T-helper 2 cell treated with Interferon-gamma antibody and Interleukin-4, amounts not matched to agents 5 μg/mL and 100 μg/mL, for 36 hours (primary cell): ENCODE measurements at places on chromosomes 12 and 14.

GRCh38 chr14:95705518-95705917 lies 8.4 kb downstream of the TCL1A start:
- H3K4me3 ChIP-seq = no peak overlapping the region
- H3K27me3 ChIP-seq = peaks cover 25% of the 10 kb centered on the region
- DNase-seq = no peak
- no peak overlapping the region for H3K27ac ChIP-seq
- H3K36me3 ChIP-seq = no peaks in the 10 kb centered on the region

DNA sequence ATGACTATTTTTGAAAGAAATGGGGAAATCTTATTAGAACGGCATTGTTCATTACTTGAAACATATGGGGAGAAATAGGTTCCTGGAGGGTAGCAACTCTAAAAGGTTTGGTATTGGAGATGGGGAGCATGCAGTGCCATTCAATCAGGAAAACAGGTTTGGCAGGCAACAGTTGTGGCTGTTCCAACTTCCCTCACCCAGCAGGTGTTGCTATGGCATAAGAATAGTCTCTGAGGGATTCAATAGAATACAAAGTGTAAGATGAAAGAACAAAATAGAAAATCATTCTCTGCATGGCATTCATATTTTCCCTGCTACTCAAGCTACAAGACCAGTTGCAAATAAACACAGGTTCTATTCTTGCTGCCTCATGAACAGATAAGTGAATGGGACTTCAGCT lies 393.3 kb upstream of the RPL10L start:
- no peak overlapping the region for H3K4me3 ChIP-seq
- H3K27ac ChIP-seq = no peak overlapping the region
- no peaks in the 10 kb centered on the region for H3K4me1 ChIP-seq

- no peak for DNase-seq
- no peak overlapping the region for H3K4me3 ChIP-seq
- H3K4me1 ChIP-seq = peaks cover 2% of the 10 kb centered on the region
- H3K27ac ChIP-seq = no peak overlapping the region
- H3K36me3 ChIP-seq = no peaks in the 10 kb centered on the region
- H3K27me3 ChIP-seq = peaks cover 2% of the 10 kb centered on the region
Observed at GRCh38 chr14:96421236-96421635, 29.3 kb downstream of the AK7 start.

DNA sequence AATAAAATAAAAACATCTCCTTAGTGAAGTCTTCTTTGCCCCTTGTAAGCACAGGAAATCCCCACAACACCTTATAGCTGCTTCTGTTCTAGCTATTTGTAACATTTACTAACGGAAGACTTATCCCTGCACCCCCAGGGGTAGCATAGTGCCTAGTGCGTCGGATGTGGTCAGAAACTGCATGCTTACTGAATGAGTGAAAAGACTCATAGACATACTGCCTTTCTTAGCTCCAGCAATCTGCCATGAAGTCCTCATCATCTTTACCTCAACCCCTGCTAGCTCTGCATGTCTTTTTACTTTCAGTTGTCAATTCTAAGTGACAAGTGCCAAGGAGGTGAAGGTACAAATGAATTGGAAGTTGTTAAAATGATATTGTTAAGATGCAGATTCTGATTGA lies 12.9 kb downstream of the RIOX1 start:
- H3K4me3 ChIP-seq = no peak overlapping the region
- H3K27me3 ChIP-seq = no peaks in the 10 kb centered on the region
- DNase-seq = no peak
- H3K4me1 ChIP-seq = no peaks in the 10 kb centered on the region
- no peak overlapping the region for H3K27ac ChIP-seq

DNA sequence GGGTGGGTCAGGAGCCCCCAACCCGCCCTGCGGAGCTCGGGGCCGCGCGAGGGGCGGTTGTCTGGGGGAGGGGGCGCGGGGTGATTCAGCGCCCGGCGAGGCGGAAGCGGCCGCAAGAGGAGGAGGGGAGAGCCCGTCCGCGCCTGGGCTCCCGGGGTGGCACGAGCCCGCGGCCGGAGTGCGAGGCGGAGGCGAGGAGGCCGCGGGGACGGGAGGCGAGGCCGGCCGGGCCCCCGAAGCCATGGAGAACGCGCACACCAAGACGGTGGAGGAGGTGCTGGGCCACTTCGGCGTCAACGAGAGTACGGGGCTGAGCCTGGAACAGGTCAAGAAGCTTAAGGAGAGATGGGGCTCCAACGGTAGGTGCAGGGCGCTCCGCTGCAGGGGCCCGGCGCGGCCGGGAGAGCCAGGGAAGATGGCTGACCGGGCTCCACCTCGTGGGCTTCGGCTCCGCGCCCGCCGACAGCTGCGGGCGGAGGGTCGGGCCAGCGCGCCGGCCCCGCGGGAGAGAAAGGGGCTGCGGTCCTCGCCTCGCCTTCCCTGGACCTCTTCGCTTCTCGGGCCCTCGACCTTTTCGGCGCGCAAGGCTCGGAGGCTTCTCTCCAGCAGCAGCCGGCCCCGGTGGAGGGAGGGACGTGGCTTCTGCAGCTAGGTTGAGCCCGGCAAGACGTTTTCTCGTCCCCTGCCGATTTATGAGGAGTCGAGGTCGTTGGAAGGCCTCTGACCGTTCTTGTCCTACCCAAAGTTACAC lies 677 bp downstream of the ATP2A2 start:
- peak overlapping the region; percentile 94 for H3K4me3 ChIP-seq
- peaks cover 4% of the 10 kb centered on the region for H3K27me3 ChIP-seq
- H3K36me3 ChIP-seq = peaks cover 43% of the 10 kb centered on the region
- peak; percentile 66 for DNase-seq
- H3K27ac ChIP-seq = peak overlapping the region; percentile 87

GRCh38 chr14:85038526-85039352 lies 491.2 kb upstream of the FLRT2 start:
- no peaks in the 10 kb centered on the region for H3K36me3 ChIP-seq
- H3K4me1 ChIP-seq = no peaks in the 10 kb centered on the region
- H3K27ac ChIP-seq = no peak overlapping the region

DNA sequence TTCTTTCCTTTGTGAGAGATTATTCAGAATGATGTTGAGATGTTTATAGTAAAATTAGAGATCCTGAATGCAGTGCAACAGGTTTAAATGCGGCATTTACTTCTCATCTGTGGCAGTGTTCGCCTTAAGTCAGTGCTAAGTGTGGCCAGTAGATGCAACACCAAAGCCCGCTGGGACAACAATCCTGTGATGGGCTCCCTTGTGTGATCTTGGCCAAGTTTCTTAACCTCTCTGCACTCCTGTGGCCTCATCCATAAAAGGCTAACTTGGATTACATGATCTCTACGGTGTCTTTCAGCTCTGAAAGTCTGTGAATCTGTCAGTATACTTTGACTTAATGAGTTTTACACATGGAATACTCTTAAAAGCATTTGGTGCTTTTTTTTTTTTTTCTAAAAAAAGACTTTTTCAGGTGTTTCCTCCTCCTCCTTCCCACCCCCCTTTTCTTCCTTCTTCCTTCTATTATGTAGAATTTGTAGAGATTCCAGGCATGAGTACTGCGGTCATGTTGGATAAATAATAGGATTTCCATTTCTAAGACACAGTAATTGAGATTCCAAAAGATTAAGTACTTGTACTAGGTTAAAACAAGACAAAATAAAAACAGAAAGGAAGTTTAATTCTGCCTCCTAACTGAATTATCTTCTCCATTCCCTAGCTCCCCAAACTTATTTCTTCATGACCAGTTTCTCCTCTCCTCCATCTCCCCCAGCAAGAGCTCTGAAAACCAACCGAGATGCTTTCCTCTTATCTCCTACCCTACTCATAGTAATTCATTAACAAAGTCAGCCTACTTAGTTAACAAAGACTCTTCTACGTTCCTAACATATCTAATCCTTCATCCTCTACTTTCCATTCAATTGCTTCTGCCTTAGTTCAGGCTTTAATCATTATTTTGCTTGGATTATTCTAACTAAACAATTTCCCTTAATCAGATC lies 42.2 kb upstream of the NAV3 start:
- no peak overlapping the region for H3K27ac ChIP-seq
- H3K4me1 ChIP-seq = no peaks in the 10 kb centered on the region
- DNase-seq = no peak
- H3K27me3 ChIP-seq = no peaks in the 10 kb centered on the region
- no peaks in the 10 kb centered on the region for H3K36me3 ChIP-seq

DNA sequence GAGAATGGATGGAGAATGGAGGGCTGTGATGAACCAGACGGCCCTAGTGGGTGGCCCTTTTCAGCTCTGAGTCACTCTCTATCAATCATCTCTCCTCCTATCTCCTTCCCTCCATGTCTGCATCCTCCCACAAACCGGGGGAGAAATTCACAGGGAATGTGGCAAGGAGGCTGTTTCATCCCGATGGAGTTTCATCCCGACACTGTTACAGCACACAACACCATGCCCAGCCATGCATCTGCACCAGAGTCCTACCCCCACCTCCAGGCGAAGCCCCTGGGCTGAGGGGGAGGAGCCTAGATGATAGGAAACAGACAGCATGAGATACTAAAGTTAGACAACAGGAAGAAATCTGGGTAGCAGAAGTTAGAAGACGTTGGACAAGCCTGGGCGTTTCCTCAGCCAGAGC lies 20.8 kb downstream of the SLC8B1 start:
- H3K4me3 ChIP-seq = no peak overlapping the region
- H3K27ac ChIP-seq = no peak overlapping the region
- no peak for DNase-seq
- H3K36me3 ChIP-seq = peaks cover 34% of the 10 kb centered on the region
- no peaks in the 10 kb centered on the region for H3K4me1 ChIP-seq
